ENCODE measurements at places on chromosomes 5 and 9.

DNA sequence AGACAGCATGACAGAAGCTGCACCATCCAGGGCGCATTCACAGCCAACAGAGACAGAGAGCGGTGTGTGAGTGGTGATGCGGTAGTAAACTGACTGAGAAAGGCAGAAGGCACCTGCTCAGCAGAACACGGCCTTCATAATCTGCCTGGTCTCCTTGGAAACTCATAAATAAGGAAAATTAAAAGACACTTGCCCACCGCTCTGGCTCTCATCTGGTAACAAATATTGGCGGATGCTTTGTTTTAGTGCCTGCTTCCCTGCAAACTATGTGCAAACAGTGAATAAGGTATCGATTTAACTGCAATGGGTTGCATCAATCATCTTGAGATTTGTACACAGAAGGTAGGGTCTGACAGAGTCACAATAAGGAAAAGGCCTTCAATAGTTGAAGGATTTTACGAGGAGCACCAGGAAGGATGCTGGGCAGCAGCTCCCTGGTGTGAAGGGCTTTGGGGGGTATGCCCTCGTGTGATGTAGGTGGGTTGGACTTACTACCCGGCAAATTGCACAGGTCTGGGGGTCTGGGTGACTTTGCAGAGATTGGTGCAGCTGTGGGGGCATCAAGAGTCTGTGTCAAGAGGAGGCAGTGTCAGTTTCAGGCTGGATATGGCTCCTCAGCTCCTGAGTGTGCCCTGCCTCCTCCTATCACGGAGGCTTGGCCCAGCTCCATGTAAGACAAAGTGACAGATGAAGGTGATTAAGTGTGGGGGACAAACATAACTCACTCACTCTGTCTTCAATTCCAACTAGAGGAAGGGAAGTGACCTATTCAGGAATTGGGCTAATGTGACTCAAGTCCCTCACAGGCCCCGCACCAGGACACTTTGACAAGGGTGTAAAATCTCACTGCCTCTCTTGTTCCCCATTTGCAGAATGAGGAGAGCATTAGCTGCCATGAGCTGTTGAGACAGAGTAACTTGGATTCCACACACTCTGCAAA is 166.7 kb downstream of the ICE1 start:
- no peak for DNase-seq
- H3K27me3 ChIP-seq = no peaks in the 10 kb centered on the region
- H3K27ac ChIP-seq = no peak overlapping the region
- H3K4me1 ChIP-seq = no peaks in the 10 kb centered on the region

DNA sequence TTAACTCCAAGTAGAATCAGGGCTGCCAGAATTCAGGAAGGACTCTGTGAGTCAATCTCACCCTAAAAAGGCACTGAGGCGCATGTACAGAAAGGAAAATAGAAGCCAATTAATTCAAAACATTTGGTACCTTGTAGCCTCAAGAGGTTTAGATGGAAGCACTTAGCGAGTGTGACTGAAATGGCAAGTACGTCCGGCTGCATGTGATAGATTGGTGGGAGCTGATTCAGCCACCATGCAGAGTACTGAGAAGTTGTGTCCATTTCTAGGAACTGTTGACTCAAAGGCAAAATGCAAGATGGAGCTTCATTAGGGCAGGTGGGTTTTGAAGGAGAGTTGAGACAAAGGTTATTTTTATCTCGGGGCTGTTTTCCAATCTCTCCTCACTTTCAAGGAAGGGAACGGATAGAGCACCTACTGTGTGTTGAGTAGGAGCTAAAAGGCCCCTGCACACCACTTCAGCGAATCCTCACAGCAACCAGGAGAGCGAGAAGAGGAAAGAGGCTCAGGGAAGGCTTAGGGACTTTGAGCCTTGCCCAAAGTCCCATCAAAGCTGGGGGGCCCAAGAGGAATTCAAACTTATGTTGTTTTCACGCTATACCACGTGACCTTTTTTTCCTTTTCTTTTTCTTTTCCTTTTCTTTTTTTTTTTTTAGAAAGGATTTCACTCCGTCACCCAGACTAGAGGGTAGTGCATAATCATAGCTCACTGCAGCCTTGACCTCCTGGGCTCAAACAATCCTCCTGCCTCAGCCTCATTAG is 34.6 kb upstream of the CPEB4 start:
- H3K27ac ChIP-seq = no peak overlapping the region
- H3K36me3 ChIP-seq = no peaks in the 10 kb centered on the region
- peaks cover 2% of the 10 kb centered on the region for H3K4me1 ChIP-seq
- no peak for DNase-seq

DNA sequence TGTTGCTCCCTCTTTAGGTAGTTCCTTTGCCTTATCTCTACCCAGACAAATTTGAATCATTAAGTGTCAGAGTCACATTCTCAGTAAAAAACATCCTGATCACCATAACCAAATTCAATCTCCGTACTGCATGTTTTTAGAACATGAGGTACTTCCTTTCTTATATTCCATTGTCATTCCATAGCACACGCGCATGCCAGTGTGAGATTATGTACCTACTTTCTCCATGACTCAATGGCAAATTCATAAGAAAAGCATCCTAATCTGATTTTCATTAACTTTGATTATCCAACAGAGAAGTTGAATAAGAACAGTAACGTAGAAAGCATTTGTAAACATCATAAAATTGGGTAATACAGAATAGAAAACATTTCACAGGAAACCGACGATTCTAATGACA is 1118.6 kb upstream of the CDH9 start:
- no peaks in the 10 kb centered on the region for H3K4me1 ChIP-seq
- no peaks in the 10 kb centered on the region for H3K36me3 ChIP-seq
- H3K27ac ChIP-seq = no peak overlapping the region
- H3K27me3 ChIP-seq = no peaks in the 10 kb centered on the region
- DNase-seq = no peak
- no peak overlapping the region for H3K4me3 ChIP-seq

DNA sequence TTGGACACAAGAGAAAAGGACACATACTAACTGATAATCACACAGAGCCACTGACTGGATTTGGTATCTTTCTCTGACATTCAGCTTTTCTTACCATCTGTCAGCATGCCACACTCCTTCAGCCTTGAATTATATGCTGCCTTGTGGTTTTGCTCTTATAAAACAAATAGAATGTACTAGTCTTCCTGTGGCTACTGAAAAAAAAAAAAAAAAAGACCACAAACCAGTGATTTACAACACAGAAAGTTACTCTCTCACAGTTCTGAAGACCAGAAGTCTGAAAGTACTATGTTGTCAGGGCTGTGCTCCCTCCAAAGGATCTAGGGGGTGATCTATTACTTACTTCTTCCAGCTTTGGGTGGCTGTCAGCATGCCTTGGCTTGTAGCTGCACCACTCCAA is 82.3 kb downstream of the THBS4 start:
- no peaks in the 10 kb centered on the region for H3K36me3 ChIP-seq
- H3K27me3 ChIP-seq = no peaks in the 10 kb centered on the region
- no peak overlapping the region for H3K4me3 ChIP-seq
- DNase-seq = peak; percentile 18

- no peak for DNase-seq
- no peak overlapping the region for H3K27ac ChIP-seq
- H3K27me3 ChIP-seq = peaks cover 69% of the 10 kb centered on the region
- peaks cover 22% of the 10 kb centered on the region for H3K4me1 ChIP-seq
- H3K4me3 ChIP-seq = no peak overlapping the region
- H3K36me3 ChIP-seq = no peaks in the 10 kb centered on the region
Observed at GRCh38 chr9:117412841-117413240, 2.0 kb downstream of the ASTN2 start.

DNA sequence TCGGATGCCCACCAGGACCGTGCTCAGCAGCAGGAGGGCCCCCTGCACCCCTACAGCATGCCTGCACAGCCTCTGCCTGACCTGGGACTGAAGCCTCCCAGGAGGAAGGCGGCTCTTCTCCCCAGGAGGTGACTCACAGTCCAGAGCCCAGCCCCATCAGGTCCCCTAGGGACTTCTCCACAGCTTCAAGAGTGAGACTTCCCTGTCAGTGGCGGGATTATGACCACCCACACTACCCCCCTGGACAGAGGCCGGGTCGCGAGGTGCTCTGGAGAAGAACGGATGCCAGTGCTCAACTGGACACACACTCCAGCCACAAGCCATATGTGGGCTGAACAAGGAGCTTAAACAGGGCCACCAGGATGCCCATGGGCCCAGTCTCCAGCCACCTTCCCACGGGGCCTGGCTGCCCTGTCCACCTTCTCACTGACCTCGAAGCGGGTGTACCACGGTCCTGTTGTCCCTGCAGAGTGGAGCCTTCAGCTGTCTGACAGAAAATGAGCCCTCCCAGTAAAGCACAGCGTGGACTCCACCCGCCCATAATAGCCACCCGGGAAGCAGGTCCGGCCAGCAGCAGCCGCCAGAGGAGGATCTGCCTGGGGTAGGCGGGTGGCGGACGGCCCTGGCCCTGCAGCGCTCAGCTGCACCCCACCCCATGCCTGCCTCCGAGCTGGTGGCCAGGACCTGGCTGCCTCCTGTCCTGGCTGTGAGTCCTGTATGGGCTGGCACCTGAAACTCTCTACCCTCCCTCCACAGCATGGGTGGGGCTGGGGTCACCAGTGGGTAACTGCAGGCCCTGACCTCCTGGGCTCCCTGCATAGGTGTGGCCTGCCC is 54.7 kb downstream of the SEMA4D start:
- H3K27me3 ChIP-seq = no peaks in the 10 kb centered on the region
- H3K4me3 ChIP-seq = no peak overlapping the region
- H3K36me3 ChIP-seq = peaks cover 31% of the 10 kb centered on the region
- peak; percentile 64 for DNase-seq
- H3K27ac ChIP-seq = no peak overlapping the region

DNA sequence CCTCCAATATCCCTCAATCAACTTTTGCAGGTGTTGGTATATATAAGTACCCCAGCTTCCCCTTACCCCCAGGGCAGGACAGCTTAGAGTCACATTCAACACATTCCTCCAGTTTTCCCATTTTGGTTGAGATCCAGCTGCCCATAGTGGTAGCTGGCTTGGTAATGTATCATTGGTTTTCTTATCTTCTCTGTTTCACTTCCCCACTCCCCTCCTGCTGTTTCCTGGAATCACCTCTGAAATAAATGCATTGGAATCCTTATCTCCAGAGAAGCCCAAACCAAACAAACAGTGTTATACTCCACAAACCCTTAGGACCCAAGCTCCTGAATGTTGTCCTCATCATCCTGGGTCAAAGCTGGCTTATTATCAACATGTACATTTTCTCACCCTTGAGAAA is 184.8 kb downstream of the TMEM38B start:
- H3K27ac ChIP-seq = no peak overlapping the region
- H3K4me1 ChIP-seq = peaks cover 2% of the 10 kb centered on the region
- H3K27me3 ChIP-seq = no peaks in the 10 kb centered on the region
- no peak for DNase-seq
- H3K4me3 ChIP-seq = no peak overlapping the region

DNA sequence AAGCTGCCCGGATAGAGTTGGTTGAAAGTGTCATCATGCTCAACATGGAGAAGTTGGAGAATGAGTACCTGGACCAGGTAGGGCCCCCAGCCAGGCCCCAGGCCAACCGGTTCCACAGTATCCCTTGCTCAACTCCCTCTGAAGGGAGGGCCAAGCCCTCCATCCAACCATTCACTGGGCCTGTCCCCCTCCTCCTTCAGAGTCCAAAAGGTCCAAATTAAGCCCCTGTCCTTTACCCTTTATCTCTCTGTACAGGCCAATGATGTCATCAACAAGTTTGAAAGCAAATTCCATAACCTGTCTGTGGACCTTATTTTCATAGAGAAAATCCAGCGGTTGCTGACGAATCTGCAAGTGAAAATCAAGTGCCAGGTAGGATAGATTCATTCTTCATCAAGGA is 47.2 kb downstream of the CCDC180 start:
- H3K27ac ChIP-seq = no peak overlapping the region
- H3K4me3 ChIP-seq = no peak overlapping the region
- no peak for DNase-seq
- H3K27me3 ChIP-seq = no peaks in the 10 kb centered on the region

DNA sequence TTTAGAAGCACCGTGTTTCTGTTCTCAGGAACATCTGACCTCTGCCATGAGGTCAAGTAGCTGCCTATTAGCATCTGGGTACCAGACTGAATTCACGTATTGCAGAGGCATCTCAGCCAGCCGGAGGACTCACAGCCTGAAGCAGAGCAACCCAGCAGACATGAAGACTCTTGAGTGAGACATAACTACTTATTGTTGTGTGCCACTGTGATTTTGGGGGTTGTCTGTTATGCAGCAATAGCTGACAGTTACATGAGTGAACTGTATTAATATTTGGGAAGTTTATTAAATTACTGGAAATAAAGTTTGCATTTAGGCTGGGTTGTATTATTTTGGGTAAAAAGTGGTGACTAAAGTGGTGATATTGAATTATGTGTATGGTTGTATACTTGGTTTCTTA is 1.3 kb upstream of the ACOT12 start:
- peaks cover 7% of the 10 kb centered on the region for H3K27me3 ChIP-seq
- H3K4me3 ChIP-seq = no peak overlapping the region
- no peaks in the 10 kb centered on the region for H3K36me3 ChIP-seq

GRCh38 chr5:79122973-79123372 is 11.4 kb downstream of the BHMT start:
- H3K27ac ChIP-seq = no peak overlapping the region
- H3K27me3 ChIP-seq = peaks cover 7% of the 10 kb centered on the region
- no peaks in the 10 kb centered on the region for H3K36me3 ChIP-seq
- no peak for DNase-seq
- H3K4me1 ChIP-seq = no peaks in the 10 kb centered on the region
- H3K4me3 ChIP-seq = no peak overlapping the region

GRCh38 chr9:29717631-29718030 is 2144.3 kb upstream of the C9orf72 start:
- no peak overlapping the region for H3K27ac ChIP-seq
- H3K4me3 ChIP-seq = no peak overlapping the region

GRCh38 chr9:33012328-33013069 is 11.1 kb upstream of the APTX start:
- no peaks in the 10 kb centered on the region for H3K4me1 ChIP-seq
- no peak for DNase-seq
- no peak overlapping the region for H3K27ac ChIP-seq
- no peaks in the 10 kb centered on the region for H3K27me3 ChIP-seq
- H3K36me3 ChIP-seq = no peaks in the 10 kb centered on the region

- no peak overlapping the region for H3K4me3 ChIP-seq
- peaks cover 9% of the 10 kb centered on the region for H3K27me3 ChIP-seq
- no peak for DNase-seq
- H3K27ac ChIP-seq = no peak overlapping the region
- no peaks in the 10 kb centered on the region for H3K36me3 ChIP-seq
- H3K4me1 ChIP-seq = no peaks in the 10 kb centered on the region
Observed at GRCh38 chr5:71877511-71877910, 158.4 kb downstream of the CARTPT start.

GRCh38 chr9:132370592-132370991 is 15.8 kb upstream of the SETX start:
- H3K4me1 ChIP-seq = no peaks in the 10 kb centered on the region
- peaks cover 5% of the 10 kb centered on the region for H3K36me3 ChIP-seq
- H3K27ac ChIP-seq = no peak overlapping the region

- H3K4me3 ChIP-seq = no peak overlapping the region
- no peaks in the 10 kb centered on the region for H3K36me3 ChIP-seq
- H3K27me3 ChIP-seq = no peaks in the 10 kb centered on the region
- peak; percentile 93 for DNase-seq
- H3K27ac ChIP-seq = peak overlapping the region; percentile 78
Observed at GRCh38 chr9:88852794-88853193, 138.5 kb upstream of the S1PR3 start.
